ENCODE measurements at places on chromosomes 2 and 18.

DNA sequence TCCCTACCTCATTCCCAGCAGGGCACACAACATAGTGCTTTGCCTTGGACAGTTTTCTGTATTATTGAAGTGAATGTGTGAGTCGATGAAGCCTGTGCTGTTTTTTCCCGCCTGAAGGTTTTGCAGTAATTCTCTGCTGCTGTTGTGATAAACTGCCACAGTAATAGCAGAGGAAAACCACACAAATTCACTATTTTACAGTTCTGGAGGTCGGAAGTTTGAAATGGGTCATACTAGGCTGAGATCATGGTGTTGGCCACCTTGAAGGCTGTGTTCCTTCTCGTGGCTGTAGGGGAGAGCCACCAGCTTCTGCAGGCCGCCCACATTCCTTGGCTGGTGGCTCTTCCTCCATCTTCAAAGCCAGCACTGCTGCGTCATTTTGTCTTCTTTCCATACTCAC lies 678 bp upstream of the SLC16A14 start:
- no peak for DNase-seq

DNA sequence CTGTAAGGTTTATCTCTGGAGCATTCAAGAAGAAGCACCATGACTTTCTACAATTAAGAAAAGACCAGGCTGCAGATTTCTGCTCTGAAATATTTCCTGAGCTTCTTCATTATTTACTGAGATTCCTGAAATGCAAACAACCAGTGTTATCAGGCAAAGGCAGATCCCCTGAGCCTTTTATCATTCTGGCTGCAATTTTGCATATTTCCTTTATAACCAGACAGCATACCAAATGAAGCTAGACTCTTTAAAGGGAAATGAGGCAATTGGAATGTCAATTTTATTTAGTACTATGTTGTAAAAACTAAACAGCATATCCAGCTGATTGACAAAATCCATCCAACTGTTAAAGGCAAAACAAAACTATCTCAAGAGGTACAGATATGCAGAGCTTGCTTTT lies 372.5 kb downstream of the RIT2 start:
- no peak for DNase-seq

DNA sequence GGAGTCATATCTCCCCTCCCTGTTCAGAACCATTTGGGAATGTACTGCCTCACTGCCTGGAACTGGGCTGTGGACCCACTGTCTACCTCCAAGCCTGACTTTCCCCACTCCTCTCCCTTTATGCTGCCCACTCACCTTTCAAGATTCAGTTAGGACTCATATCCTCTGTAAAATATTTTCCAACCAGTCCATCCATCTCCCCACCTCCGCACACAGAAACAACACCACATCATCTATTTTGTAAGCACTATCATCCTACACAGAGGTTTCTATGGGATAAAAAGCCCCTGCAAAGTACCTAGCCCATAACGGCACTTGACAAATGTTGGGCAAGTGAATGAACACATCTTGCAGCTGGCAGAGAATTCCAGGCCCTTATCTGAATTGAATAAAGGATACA lies 250.8 kb downstream of the ANAPC1 start:
- no peak for DNase-seq

- DNase-seq, result no peak
Observed at GRCh38 chr2:84443477-84443876, 15.6 kb downstream of the SUCLG1 start.

DNA sequence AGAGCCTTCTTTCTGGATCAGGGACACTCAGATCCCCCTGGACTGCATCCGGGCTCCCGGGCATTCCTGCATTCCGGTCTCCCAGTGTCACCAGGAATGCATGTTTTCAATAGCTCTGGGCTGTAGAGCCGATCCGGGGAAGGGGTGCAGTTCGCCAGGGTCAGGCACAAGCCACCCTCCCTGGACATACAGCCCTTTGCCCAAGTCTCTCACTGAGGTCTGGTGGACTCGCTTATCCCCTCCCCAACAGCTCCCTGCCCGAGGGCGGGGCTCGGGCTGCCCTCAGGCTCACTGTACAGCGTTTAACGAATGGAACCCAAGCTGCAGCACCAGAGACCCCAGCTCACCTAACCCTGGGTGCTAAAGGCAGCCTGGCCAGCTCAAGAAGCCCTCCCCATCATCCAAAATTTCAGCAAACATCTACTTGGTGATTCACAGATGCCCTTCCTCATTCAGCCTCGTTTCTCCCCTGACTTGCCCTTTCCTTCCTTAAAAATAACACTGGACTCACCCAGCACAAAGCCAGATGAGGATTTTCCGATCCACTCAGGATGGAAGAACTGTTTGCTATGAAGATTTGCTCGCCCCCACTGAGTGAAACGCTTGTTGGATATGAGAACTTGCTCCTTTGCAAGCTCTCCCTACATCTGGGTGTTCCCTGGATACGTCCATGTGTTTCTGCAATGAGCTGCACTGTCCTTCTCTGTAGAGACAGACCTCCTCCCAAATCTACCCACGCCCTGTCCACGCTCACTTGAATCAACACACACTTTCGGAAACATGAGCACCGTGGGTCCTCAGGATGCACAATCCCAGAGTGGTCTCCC lies 58.1 kb downstream of the PXDN start:
- DNase-seq, result no peak

GRCh38 chr2:42443718-42444399 lies 49.9 kb downstream of the KCNG3 start:
- no peak for DNase-seq

GRCh38 chr2:180006231-180006630 lies 866 bp downstream of the CWC22 start:
- DNase-seq, result no peak

Measured in stimulated activated CD8-positive, alpha-beta memory T cell treated with anti-CD3 and anti-CD28 coated beads, Interleukin-4, amount 100 ng/mL, for 48 hours (primary cell).